Brain (organoid and tissue), 16 donors: ENCODE measurements at places on chromosomes 6 and 20. TPM values are rescaled to one million over a fixed set of nuclear protein-coding genes. Genes with fewer than 3 reads are reported as not detected.

The NRN1 gene
- polyA plus RNA-seq, result 44.2 TPM

The ANKRD66 gene
- not detected for polyA plus RNA-seq

The COX4I2 gene
- 6.3 TPM for polyA plus RNA-seq

The FAM110A gene
- polyA plus RNA-seq, result 21.9 TPM

The CRISP2 gene
- not detected for polyA plus RNA-seq

The MEI4 gene
- not detected for polyA plus RNA-seq

The OR2J3 gene
- polyA plus RNA-seq, result not detected

The C20orf202 gene
- 0.27 TPM for polyA plus RNA-seq

The OR2B6 gene
- polyA plus RNA-seq, result 0.37 TPM

The SPATA25 gene
- polyA plus RNA-seq, result 0.83 TPM

The CSTF1 gene
- 27.0 TPM for polyA plus RNA-seq

The LBP gene
- not detected for polyA plus RNA-seq

The CDSN gene
- not detected for polyA plus RNA-seq

The TGM6 gene
- not detected for polyA plus RNA-seq

The RXRB gene
- polyA plus RNA-seq, result 63.3 TPM

The RIPOR2 gene
- 13.6 TPM for polyA plus RNA-seq

The SLC35D3 gene
- 6.1 TPM for polyA plus RNA-seq

The SYNDIG1 gene
- 19.3 TPM for polyA plus RNA-seq

The TPX2 gene
- polyA plus RNA-seq, result 150 TPM

The SLPI gene
- 4.1 TPM for polyA plus RNA-seq
